HAP-1 (cell line): ENCODE measurements at places on chromosomes 11 and 22.

DNA sequence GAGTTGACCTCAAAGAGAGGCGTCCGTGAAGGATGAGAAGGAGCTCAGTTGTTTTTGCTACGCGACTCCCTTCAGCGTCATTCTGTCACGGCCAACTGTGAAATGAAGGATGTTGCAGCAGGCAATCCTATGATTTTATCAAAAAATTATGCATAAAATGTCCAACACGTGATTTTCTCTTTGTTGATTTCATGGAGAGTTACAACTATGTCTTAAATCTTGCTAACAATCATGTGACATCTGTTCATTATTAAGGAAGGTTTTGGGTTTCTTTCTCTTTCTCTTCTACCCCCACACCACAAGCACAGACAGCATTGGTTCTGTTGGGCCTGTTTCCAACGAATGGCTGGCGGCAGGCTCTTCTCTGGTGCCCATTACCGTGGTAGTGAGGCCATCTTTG, 3.7 kb downstream of the KRTAP5-4 start:
- no peak for DNase-seq

GRCh38 chr22:49997251-49997599, 15.3 kb downstream of the IL17REL start:
- DNase-seq, result no peak

DNA sequence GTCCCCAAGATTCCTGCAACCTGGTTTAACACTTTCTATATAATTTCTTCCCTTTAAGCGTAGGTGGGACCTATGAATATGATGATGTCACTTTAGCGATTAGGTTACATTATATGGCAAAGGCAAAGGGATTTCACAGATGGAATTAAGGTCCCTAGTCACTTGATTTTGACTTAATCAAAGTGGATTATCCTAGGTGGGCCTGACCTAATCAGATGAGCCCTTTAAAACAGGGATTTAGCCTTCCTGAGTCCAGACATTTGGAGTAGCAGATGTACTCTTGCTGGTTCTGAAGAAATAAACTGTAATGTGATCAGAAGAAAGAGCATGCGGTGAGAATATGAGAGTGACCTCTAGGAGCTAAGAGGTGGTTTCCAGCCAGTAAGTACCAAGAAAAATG, 67.8 kb upstream of the LIN7C start:
- DNase-seq, result no peak

DNA sequence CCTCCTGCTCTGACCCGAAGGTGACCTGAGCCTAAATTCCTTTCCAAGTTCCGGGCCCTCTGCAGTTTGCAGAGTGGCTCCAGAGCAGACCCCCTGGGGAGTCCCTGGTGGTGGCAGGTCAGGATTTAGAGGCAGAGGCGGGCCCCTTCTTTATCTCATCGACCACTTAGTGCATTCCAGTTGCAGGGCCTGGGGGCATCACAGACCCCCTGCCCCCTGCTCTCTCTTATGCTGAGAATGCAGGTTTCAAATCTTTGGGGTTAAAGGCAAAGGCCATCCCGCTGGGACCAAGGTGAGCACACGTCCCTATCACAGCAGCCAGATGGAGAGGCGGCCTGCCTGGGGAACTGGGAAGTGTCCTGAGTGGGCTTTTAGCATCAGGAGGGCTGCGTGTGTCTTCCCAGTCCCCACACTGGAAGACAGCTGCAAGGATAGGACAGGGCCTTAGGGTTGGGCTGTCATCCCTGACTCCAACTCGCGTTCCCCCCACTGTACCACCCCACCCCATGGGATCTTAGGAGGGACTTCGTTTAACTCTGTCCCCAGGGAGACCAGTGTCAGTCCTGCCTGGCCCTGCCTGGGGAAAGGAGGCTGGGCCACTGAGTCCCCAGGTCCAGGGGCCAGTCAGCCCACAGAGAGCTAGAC, 11.3 kb downstream of the DERL3 start:
- no peak for DNase-seq

GRCh38 chr11:15278128-15278527, 163.4 kb downstream of the INSC start:
- no peak for DNase-seq

GRCh38 chr22:37486224-37486845, at the start of gene MFNG:
Gene MFNG, minus strand, starts transcription at chr22:37486384. Its CDS starts 207 bp downstream, at chr22:37486177.
- peak; percentile 80 for DNase-seq

- no peak for DNase-seq
Measured at GRCh38 chr11:70381872-70382861, 16.2 kb upstream of the CTTN start.

GRCh38 chr11:111954154-111954553, 17.0 kb downstream of the DIXDC1 start:
- DNase-seq, result no peak

DNA sequence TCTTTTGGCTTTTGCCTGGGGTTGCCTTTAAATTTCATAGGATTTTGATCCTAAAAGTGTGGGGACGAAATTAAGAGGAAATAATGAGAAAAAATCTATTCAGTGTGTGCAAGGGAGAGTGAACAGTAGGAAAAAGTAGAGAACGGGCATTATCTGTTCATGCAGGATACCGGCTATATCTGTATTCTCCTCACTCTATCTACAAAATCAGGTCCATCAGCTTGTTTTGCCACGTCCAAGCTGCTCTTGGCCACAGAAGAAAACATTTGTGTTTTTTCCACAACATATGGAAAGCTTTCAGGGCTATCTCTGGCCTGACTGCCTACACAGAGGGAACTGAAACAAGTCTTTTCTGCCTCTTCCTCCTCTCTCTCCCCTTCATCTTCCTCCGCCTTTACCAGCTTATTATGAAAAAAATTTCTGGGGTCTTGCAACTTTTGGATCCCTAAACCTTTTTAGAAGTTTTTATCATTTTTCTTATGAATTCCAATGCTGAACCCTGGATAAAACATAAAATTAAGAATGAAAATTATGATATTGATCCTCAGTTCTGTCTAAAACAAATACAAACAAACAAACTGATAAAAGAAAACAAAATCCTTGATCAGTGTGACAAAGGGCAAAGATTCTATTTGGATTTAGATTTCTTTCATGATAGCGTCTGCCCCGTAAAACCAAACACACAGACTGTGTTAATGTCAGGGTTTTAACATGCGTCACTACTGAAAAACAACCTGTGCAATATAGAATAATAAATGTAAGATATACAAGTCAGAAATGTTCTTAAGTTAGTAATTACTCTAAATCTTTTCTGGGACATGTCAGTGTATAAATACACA, 219.7 kb downstream of the CNTN5 start:
- DNase-seq, result no peak

- DNase-seq, result no peak
Measured at GRCh38 chr11:4682623-4683419, 14.8 kb downstream of the OR51E2 start.

DNA sequence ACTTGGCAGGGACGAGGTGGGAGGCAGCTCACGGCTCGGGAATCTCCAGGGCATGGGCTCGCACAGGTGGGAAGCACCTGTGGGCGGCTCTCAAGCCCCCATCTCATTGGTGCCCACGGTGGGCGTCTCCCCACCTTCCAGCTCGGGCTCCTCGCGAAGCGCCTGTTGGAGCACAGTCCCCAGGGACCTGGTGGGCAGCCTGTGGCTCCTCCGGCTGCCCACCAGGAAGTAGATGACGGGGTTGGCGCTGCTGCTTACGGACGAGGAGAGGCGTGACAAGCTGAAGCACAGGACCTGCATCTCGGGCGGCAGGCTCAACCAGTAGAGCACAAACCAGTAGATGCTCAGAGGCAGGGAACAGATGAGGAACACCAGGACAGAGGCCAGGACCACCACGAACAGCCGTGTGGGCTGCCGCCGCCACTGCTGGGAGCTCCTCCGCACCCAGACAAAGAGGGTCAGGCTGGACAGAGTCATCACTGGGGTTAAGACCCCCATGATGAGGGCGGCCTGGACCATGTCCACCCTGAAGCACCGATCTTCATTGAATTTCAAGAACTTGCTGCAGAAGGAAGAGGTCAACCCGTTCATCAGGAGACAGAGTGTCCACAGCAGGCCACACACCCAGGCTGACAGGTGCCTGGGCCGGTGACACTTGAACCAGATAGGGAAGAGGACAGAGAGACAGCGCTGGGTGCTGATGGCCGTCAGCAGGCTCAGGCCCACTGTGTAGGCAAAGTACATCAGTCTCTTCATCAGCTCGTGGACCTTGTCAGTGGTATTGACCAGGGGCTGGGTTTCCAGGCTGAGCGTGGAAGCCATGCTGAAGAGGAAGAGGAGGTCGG, 633 bp downstream of the MRGPRD start:
- no peak for DNase-seq

DNA sequence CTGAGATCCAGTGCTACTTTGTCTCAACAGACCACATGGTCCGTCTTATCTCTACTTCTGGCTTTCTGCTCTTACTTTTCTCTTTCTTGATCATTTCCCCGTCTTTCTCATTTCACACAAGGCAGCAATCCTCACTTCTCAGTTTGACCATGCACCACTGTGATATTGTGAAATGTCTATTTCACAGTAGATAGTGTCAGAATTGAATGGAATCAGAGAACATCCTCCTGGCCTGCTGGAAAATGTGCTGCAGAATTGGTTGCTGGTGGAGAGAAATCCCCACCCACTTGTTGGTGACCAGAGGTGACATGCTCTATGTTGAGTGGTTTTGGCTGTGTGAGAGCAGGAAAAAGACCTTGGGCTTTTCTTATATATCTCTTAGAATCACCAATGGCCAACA, 57.8 kb upstream of the RCN1 start:
- DNase-seq, result no peak

- no peak for DNase-seq
Measured at GRCh38 chr11:110968348-110969062, 256.3 kb upstream of the ARHGAP20 start.

DNA sequence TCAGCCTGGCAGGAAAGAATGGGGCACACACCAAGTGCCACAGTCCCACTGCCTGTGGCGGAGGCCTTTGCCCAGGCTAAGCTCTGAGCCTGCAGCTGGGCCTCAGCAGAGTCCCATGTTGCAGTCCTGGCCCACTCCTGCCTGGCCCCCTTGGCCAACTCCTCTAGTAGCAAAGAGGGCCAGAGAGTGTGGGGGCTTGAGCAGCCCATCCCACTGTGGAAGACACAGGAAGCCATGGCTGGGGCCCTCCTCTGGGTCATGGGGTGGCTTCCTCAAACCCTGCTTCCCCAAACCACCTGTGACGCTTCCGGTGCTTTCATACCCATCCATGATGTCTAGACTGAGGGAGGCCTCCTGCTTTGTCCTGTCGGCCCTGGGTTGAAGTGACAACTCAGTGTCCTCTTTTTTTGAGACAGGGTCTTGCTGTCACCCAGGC, 5.8 kb downstream of the RPS19BP1 start:
- no peak for DNase-seq

DNA sequence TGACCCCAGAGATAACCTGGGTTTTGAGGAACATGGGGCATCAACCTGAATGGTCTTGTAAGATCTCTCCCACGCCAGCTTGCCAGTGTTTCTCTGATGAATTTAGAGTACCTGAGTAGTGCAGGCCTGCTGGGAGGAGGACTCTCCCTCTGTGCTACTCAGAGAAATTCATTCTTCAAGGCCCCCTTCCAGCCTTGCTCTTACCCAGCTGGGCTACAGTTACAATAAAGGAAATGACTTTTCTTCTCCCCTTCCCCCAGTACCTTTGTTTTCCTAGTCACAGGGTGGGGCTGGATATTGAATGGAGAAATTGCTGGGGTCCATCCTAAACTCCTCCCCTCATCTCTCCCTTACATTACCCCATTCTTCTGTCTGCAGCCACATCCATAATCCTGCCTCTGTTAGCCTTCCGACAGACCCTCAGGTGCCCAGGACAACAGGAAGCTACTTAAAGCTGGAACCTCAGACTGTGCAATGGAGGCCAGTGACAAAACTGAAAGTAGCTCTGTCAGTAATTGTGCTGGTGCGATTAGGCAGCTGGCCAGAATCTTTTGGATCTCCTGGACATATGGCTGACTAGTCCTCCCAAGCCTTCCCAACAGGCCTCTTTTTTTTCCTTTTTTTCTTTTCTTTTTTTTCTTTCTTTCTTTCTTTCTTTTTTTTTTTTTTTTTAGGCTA, 17.4 kb downstream of the LIMK2 start:
- DNase-seq, result no peak

DNA sequence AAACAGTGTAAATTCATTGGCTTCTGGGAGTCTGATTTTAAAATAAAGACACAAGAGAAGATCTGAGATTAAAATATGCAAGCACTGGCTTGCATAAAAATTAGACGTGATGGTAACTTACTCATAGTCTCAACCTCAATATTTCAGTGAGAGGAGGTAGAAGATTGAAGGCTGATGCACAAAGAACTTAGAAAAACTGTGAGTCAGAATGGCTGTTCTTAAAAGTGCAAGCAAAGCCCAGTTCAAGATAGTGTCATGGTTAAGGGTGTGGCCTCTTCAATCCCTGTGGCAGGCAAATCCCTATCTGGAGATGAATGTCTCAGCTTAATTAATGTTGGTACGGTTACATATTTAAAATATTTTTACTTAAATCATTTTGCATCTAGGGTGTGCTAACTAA, 33.6 kb upstream of the FIBIN start:
- no peak for DNase-seq

- peak; percentile 61 for DNase-seq
Measured at GRCh38 chr11:20022363-20023081, 137.8 kb downstream of the DBX1 start.

GRCh38 chr11:130400781-130401483, 27.5 kb downstream of the ADAMTS8 start:
- DNase-seq, result no peak

DNA sequence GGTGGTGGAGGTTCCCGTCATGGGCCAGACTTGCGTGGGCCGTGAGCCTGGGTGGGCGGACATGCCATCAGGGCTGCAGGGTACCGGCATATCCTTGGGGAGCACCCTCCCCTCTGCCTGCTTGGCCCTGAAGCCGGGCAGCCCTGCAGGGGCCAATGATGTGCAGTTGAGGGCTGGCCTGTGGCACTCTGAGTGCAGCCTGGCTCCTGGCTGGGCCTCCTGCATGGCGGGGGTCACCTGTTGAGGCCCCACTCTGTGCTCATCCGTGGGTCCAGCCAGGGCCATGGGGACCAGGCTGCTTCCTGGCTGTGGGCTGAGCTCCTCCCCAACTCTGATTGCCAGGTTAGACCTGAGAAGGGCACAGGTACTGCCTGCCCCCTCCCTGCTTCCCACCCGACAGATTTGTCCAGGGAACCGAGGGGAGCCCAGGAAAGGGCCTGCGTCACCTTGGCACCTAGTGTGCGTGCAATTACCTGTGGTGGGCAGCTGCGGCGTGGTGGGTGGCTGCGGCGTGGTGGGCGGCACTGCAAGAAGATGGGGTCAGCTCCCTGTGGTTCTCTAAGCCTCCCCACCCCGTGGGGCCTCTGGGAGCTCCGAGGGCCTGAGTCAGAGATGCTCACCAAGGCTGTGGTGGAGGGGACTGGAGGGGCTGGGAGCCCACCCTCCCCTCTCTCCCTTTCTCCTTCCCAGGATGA, 16.2 kb downstream of the MUC6 start:
- no peak for DNase-seq

DNA sequence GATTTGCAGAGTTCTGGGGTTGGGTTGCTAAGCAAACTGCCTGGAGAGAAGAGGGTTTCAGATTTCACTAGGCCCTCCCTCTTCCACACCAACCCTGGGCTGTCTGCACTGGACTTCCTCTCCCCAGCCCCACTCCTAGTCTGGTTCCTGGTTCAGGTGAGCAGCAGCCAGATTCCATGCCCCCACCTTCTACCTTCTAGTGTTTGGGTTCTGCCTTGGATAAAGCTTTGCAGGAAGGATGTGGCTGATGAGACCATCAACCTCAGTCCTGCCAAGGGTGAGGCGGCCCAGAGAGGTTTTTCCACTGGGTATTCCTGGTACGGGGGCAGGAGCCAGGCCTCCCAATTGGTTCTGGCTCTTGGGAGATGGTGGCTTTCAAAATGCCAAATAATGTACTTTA, 68.3 kb downstream of the BCR start:
- no peak for DNase-seq

GRCh38 chr22:37371491-37371890, 55.8 kb downstream of the ELFN2 start:
- no peak for DNase-seq

- DNase-seq, result no peak
Measured at GRCh38 chr11:45021692-45022141, 71.0 kb upstream of the TP53I11 start.
